ENCODE measurements at places on chromosomes 12 and 14.

- DNase-seq, result peak; percentile 27
Measured at GRCh38 chr12:55899082-55899481, 28.6 kb downstream of the PYM1 start.

GRCh38 chr14:81682134-81682533 is 148.5 kb upstream of the SEL1L start:
- no peak for DNase-seq

GRCh38 chr14:59060841-59061240 is 127.6 kb upstream of the DAAM1 start:
- no peak for DNase-seq

DNA sequence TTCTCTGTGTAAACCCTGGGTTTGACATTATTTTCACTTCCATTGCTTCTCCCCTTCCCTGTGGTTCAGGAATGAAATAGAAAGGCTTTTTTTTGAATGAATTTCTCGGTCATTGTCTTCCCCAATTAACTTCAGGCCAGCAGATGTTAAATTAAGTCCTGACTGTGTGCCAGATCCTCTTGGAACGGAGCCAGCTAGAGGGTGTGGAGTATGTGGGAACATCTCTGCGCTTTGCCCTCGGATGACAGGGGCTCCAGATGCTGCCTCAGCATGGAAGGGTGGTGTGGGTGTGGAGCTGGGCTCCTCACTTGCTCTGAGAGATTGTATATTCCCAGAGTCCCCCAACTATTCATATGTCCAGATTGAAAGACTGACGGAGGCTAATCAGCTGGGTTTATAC is 13.1 kb downstream of the KRT85 start:
- DNase-seq, result no peak

Data from astrocyte of the spinal cord (primary cell).